ENCODE measurements at places on chromosomes 6 and 20.

- DNase-seq = peak; percentile 12
Measured at GRCh38 chr6:125781314-125781868, 9.4 kb upstream of the NCOA7 start.

DNA sequence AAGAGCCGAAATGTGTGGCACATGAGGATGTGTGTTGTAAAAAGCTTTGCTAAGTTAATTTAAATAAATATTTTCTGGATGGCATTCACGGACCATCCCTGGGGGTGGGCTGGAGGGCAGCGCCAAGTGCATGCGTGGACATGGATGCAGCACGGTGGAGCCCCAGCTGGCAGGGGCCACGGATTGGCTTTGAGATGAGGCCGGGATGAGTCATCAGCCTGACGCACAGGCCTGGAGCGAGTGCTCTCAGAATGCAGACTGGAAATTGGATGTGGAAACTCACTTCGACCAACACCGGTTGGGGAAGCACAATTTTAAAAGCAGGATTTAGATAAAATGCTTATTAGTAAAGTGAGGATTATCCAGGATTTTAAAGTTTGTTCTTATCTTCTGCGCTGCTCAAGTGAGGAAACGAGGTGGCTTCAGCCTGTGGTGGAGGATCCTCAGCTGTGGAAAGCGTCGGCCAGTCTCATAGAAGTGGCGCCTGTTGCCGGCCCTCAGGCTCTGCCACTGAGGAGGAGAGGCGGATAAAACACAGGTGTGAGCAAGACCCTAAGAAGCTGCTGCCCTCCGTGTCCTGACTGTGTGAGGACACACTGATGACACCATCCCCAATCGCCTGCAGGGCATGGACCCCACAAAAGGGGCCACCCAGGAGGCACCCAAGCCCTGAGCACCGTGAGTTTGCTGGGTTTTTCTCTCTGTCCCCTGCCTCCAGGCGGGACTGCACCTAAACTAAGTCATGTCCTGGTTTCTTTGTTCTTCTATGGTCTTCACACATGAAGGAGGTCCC is 279.7 kb downstream of the CDH4 start:
- no peak for DNase-seq

DNA sequence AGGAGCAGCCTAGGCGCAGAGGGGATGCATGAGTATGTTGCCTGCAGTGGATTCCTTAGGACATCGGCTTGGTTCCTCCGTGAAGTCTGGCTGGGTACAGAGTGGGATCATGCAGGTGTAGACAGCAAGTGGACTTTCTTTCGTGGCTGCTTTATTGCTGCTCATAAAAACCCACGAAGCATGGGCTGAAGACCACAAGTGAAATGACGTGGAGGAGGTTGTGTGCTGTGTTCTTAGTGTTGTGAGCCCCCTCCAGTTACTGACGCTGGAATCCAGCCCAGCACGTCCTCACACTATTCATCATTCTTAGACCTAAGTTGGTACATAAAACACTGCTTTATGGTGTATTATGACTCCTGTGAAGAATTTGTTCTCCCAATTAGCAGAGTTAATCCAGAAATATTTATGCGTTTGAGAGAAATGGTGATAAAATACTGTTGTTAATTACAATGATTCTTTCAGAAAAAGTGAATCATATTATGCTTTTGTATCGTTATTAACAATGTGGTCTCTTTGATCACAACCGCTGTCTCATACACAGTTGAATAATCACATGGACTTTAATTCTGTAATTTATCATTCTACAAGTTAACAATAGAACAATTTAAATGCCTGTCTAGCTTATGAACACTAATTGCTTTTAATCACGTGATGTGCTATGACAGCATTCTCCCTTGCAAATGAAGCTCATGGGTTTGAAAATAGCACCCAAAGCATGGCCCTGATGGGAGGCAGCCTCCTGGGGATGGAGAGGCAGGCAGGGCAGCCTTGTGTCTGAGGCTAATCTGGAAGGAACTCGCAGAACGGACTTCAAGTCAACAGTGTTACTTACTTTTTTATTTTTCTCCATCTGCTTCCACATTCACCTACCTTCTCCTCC is 233.9 kb upstream of the SYNDIG1 start:
- DNase-seq = no peak

DNA sequence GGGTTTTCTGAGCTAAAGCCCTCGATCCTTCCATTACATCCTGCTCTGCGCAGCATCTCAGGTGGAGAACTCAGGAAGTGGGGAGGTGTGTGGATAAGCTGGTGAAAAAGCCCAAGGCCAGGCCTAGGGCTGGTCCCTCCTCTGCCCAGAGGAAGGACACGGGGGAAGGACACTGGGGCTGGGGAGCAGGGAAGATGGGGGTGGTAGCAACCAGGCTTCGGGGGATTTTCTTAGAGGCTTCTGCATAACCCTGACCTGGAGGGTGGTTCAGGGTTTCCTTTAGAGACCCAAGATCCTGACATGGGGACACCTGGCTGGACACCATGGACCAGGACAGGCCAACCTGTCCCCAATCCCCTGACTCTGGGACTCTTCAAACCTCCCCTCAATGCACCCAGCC is 37.9 kb downstream of the SUN5 start:
- no peak for DNase-seq

DNA sequence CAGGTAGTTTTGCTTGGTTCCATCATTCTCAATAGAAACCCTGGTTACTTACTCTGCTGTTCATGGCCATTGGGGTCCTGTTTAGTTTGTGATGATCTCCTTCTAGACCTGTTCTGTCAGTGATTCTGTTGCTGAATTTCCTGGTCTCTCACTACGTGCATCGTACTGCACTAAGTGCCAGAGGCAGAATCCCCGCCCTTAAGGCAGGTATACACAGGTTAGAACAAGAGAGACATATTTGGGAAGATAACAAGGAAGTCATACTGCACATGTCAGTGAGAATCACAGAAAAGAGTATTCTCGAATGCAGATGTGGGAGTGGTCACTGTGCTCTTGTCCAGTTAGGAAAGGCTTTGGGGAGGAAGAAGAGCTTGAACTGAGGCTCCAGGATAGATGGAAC is 148.1 kb upstream of the MYLIP start:
- no peak for DNase-seq

GRCh38 chr6:164072240-164072666 is 657.7 kb downstream of the QKI start:
- DNase-seq = no peak

DNA sequence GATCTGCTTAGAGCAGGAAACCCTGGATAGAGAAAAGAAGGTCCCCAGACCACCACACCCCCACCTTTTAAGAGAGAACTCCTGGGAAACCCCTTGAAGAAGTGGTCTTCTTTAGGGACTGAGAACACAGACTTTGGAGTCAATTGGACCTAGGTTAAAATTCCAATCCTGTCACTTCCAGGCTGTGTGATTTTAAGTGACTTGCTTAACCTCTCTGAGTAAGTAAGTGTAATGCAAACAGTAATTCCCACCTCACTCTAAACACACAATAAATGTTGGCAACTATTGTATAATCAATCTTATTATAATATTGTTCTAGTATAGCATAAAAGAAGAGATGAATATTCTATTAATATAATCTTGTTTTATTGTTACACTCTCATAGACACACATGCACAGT is 3.3 kb downstream of the TFEB start:
- no peak for DNase-seq

DNA sequence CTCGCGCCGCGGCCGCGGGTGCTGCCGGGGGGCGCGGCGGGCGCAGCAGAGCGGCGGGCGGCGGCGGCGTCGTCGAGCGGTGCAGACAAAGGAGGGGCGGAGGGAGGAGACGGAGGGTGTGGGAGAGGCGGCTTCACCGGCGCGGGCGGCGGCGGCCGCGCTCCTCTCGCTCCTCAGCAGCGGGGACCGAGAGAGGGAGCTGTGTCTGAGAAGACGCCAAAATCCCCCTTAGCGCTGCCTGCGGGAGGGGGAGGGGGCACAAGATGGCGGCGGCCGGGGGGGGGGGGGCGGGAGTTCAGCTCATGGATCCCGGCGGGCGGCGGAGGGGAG is 296 bp downstream of the ADNP start:
- DNase-seq = no peak

DNA sequence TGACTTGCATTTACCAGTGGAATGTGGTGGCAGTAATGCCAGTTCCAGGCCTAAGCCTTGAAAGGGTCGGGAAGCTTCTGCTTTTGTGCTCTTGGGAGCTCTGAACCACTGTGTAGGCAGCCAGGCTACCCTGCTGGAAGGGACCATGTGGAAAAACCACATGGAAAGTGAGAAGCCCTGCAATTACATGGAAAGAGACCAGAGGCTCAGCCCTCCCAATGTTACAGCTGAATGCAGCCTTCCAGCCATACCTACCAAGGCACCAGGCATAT is 14.9 kb upstream of the KCNB1 start:
- DNase-seq = no peak

GRCh38 chr6:154821638-154822037 is 88.4 kb downstream of the SCAF8 start:
- no peak for DNase-seq

DNA sequence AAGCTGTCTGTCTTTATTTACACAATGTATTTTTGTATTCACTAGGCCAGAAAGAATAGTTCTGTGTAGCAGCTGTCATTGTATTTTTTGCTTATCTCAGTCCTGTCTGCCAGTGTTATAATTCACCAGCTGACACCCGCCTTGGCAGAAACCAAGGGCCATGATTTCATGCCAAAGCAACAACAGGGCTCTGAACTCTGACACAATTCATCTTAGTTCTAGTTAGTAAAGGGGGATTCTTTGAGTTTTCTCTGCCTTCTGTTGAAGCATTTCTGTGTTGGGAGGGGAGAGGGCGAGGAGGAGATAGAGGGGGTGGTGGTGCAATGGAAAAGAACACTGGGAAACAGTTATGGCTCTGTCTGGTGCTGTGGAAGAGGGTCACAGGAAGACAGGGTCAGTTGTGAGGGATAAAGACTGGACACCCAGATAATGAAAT is 684.6 kb upstream of the MARCKS start:
- no peak for DNase-seq

DNA sequence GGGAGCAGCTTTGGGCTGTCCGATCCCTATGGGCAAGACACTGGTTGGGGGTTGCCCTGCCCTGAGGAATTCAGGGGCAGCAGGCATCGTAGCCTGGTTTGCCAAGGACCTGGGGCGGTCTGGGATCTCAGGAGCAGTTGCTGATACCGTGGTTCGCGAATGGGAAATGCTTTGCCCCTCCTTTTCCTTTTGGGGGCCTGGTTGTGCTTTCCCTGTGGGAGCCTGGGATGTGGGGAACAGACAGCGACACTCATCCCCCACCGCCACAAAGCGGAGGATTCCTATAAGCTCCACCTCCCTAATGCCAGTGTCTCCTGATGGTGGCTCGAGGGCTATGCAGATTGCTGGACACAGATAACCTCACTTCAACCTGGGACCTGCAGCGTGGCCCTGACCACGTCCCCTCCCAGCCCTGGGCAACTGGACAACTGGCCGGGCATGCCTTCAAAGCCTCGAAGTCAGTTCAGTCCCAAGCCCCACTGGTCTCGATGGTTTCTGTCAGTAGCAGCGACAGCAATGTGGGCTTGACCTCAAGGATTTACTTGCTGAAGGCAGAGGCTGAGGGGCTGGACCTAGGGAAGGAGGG is 3.3 kb downstream of the CEBPB start:
- DNase-seq = no peak

GRCh38 chr6:122610690-122611455 is 668 bp downstream of the PKIB start:
- no peak for DNase-seq
